Activated CD4-positive, CD25-positive, alpha-beta regulatory T cell treated with anti-CD3 and anti-CD28 coated beads, Interleukin-2, amount 50 U/mL, for 24 hours (primary cell): ENCODE measurements at places on chromosomes 3 and 15.

- ATAC-seq: no peak
These were observed 359.7 kb upstream of the ROPN1 start for GRCh38 chr3:124351430-124352148.

- ATAC-seq: no peak
These were observed 24.5 kb downstream of the CCR9 start for GRCh38 chr3:45910892-45911291.

DNA sequence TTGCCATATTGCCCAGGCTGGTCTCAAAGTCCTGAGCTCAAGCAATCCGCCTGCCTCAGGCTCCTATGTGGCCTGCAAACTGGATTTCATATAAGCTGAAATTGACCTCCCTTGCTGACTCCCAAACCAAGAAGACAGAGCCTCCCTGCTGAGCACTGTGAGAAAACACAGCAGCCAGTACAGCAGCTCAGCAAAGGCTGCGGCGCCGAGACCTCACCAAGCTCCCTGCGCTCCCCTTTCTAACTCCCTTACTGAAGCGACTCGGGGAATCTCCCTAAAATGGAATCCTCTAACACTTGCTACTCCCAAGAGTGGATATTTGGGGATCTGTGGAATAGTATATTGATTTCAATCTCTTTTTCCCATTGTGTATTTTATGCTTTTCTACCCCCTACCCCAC, 34.6 kb downstream of the MUC20 start:
- no peak for ATAC-seq

- no peak for ATAC-seq
These were observed 78.9 kb downstream of the IQSEC1 start for GRCh38 chr3:12994357-12994606.

- ATAC-seq: peak; percentile 40
These were observed 551 bp downstream of the NCBP2 start for GRCh38 chr3:196941729-196942225.

- ATAC-seq: no peak
These were observed 550.2 kb downstream of the PYDC2 start for GRCh38 chr3:192011137-192011536.

GRCh38 chr3:11651477-11651876, 7.8 kb upstream of the VGLL4 start:
- ATAC-seq: no peak

DNA sequence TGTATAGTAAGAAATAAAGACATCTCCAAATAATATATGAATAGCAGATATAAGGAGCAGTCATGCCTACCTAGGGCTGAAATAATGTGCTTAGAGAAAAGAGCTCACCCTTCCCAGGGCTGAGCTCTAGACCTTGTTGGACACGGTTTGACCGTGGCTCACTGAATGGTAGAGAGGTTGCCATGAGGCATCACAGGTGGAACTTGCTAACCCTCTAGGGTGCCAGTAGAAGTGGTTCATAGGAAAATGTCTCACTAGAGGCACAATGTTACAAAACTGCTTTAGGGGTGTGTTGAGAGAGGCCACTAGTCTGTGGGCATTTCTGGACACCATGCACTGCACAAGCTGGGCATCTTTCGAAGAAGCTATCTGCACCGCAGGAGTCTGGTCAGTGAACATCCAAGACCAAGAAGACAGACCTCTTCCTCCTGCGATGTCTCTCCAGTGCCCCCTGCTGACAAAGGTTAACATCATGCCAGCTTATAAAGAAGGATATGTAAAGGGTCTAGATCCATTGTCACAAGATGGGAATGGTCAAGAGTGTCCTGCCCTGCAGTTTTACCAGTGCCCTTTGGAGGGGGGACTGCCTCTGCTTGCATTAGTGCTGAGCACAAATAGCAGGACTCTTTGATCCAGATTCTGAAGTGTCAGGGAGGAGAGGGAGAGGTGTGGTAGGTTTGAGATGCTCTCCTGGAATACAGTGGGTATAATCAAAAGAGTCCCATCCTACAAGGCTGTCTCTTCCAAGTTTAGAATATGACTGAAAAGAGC, 266.8 kb downstream of the ZNF385D start:
- ATAC-seq: no peak

DNA sequence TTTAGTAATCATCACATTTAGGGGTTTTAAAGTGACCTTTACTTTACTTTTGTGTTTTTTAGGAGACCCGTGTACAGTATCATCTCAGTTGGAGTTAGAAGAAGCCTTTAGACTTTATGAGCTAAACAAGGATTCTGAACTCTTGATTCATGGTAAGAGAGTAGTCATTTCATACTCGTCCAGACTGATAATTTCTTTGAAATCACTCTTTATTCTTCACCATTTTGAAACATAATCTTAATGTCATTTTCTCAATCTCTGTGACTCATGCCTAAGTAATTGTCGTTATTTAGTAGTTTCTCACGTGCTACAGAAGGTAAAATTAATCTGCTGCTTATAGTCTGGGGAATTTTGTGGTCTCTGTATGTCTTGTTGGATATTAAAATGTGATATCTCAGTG, 37.7 kb downstream of the PRKCI start:
- ATAC-seq: peak; percentile 72

DNA sequence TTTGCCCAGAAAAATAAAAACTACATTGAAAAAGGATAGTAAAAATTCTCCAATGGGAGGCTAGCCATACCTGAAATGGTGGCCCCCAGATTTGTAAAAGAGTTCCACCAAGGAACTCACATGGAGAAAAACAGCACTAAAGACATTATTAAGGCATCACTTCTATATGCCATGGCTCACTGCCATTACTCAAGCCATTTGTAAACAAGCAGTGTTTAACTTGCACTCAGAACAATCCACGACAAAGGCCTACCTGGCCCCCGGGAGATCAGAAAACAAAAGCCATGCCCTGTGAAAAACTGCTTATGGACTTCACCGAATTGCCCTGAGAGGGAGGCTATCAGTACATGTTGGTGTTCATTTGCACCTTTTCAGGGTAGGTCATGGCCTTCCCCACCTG, 19.6 kb downstream of the CCR8 start:
- ATAC-seq: no peak

GRCh38 chr15:38323895-38324294, 71.3 kb downstream of the SPRED1 start:
- ATAC-seq: no peak
